ENCODE measurements at places on chromosomes 7 and 10.

DNA sequence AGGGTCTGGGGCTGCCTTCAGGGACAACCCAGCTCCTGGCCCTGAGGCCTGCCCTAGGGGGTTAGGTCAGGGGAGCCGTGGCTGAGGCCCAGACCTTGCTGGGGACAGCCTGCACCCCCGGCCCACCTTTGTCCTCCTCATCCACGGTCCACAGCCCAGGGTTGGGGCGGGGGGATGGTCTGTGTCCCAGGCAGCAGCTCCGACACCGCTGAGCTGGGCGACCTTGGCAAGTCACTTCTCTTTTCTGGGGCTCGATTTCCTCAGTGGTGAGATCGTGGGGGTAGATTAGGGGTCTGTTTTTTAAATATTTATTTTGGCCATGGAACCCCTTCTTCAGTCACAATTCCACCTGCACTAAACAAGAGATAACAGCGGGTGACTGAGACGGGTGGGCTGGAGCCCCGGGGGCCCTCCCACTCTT is 30.9 kb downstream of the DNAJB12 start:
- no peak for DNase-seq

GRCh38 chr7:69429911-69430383 is 168.3 kb upstream of the AUTS2 start:
- no peak for DNase-seq

DNA sequence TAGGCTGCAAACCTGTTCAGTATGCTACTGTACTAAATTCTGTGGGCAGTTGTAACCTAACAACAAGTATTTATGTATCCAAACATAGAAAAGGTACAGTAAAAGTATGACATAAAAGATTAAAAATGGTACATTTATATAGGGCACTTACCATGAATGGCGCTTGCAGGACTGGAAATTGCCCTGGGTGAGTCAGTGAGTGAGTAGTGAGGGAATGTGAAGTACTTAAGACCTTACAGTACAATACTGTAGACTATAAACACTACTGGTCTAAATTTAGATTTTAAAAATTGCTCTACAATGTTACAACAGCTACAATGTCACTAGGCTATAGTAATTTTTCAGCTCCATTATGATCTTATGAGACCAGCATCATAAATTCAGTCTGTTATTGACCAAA is 146.0 kb upstream of the GNAI1 start:
- DNase-seq, result no peak

- DNase-seq, result no peak
Measured at GRCh38 chr10:14880229-14880628, 1.6 kb downstream of the SUV39H2 start.

DNA sequence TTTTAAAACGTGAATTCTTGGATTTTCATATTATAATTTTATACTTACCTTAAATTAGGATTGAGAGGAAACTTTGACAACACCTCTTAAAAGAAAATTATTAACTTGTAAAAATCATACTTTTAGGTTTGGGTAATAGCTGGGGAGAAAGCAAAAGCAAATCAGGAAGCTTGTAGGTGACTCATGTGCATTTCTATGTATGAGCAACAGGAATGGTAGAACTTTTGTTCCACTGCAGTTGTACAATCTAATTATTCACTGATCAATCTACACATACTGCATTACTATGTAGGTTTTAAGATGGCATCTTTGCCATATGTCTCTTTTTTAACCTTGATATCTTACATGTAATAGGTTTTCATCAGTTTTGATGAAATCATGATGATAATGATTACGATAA is 223.2 kb downstream of the PRKG1 start:
- no peak for DNase-seq

- no peak for DNase-seq
Measured at GRCh38 chr7:152351168-152351567, 84.6 kb downstream of the KMT2C start.

- no peak for DNase-seq
Measured at GRCh38 chr10:3465406-3465891, 292.9 kb upstream of the PITRM1 start.

DNA sequence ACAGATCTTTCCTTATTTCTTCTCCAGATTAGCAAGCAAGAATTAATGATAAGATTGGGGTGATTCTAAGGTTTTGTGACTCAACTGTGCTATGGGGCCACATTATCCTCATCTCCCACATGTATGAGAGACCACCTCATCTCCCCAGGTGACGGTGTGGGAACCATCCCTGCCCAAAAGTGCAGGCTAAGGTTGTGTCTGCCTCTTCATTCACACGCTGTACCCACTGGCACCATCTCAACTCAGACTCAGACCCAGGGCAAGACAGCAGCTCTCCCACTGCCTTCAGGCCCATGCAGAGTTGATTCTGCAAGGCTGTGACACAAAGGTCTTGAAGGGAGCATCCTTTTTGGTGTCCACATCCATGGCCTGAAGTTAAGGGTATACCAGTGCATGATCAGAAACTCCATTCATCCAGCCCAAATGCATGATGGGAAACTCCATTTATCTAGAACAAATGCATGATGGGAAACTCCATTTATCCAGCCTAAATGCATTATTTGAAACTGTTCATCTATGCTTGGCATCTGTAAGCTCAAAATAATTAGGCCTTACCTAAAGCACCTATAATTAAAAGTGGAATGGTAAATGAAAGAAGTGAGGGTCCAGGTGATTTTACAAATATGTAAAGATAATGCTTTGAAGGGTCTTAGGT is 99.4 kb downstream of the TCERG1L start:
- no peak for DNase-seq

- DNase-seq, result no peak
Measured at GRCh38 chr10:124305131-124305530, 113.6 kb downstream of the OAT start.

GRCh38 chr7:17912536-17913235 is 27.6 kb downstream of the SNX13 start:
- DNase-seq, result no peak

DNA sequence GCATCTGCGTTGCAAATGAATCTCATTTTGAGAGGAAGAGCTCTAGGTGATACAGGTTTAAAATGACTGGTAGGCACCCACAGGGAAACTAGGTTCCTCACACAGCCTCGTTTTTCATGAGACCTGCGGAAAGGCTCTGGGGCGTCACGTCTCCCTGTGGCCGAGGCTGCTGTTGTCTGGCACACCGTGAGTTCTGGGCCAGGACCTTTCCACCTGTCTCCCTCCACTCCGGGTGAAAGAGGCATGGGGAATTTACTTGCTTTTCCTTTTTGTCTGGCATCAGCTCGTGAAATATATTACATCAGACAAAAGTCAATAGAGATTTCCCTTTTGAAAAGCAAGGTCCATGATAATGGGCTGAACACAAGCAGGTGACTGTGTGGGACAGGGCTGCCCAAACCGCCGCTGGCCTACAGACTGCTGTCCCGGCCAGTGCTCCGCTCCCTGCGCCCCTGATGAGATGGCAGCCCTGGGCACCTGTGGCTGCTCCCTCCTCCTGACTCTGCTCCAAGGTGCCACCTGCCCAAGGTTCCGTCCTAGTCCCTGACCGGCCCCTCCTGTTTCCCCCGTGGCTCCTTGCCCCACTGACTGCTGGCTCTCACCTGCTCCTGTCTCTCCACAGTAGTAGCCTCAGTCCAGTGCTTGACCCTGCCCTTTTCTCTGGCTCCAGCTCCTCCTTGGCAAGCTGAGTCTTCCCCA is 109.6 kb downstream of the NKX6-2 start:
- DNase-seq, result no peak

DNA sequence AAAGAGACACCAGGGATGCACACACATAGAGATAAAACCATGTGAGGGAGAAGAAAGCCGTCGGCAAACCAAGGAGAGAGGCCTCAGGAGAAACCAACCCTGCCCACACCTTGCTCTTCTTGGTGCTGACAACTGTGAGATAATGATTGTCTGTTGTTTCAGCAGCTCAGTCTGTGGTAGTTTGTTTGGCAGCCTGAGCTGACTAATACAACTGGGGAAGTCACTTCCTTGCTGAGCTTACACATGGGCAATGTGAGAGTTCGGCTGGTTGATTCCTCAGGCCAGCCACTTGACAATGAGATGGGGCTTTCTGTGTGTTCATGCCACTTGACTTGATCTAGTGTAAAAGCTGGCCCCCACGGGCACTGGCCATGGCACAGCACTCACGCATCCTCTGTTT is 271.8 kb downstream of the ABCA13 start:
- DNase-seq, result no peak

DNA sequence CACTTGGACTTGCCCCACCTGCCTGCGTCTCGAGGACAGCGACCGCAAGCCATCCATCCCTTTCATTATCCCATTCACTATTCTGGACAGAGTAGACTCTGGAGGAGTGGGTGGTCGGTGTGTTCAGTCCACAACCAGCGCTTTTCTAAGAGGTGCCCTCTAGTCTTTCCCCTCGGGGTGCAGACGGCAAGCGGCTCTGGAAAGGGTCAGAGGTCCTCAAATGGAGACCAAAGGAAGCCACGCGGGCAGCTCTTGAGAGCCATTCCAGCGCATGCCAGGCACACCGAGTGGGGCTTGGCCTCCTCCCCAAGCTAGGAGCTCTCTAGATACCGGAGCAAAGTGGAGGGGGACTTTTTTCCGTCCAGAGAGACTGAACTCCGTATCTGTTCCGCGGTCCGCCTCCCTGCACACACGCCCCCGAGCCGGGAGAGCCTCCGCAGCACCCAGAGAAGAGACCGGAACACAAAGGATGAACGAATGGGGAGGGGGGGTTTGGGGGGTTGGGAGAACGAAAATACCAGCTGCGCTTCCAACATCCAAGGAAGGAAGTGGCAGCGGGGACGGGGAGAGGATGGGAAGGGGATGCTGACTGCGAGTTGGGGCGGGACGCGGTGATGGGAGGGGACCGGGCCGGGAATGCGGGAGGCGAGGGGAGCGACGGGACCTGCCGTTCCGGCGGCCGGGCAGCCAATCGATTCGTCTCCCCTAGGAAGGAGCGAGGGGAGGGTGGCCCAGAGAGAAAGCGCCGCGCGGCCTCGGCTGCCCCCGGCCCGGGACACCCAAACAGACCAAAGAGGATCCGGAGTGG is 515 bp downstream of the GSDME start:
- no peak for DNase-seq

DNA sequence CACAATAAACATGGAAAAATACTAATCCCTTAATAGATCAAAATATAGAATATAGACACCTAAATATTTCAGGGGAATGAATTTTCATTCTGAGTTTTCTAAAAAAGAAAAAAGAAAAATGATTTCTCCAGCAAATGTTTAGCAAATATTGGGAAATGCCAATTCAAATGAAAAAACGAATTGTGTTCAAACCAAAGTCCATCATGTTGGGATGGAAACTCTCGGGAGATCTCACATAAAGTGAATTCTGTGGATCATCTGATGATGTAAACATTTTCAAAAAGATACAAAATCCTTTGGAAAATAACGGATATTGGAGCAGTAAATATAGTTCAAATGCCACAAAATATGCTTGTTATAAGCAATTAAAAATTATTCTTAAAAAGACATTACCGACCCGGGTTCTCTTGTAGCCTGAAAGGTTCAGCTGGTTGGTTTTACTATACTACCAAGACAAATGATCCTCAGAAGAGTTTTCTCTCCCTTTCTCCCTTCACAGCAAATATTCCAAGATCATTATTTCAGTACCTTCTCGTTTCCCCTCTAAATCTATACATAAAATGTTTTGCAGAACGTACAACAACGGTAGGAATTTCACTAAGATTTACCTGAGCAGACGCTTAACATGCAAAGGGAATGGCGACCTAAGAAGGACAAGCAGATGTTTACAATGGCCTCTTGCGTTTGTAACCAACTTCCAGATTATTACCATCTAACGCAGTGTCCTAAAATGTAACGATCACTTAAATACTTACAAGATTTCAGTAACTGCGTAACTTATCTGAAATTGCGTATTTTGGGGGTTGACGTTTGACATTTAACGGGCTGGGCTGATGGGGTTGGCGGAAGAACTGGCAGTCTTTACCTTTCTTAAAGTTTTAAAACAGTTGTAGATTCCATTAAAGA is 2.5 kb downstream of the HOXA13 start:
- DNase-seq, result no peak

DNA sequence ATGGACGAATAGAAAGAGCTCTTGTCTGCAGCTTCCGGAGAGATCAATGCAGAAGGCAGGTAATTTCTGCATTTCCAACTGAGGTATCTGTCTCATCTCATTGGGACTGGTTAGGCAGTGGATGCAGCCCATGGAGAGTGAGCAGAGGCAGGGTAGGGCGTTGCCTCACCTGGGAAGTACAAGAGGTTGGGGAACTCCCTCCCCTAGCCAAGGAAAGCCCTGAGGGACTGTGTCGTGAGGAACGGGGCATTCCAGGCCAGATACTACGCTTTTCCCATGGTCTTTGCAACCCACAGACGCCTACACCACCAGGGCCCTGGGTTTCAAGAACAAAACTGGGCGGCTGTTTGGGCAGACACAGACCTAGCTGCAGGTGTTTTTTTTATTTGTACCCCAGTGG is 186.3 kb downstream of the ETV1 start:
- no peak for DNase-seq

DNA sequence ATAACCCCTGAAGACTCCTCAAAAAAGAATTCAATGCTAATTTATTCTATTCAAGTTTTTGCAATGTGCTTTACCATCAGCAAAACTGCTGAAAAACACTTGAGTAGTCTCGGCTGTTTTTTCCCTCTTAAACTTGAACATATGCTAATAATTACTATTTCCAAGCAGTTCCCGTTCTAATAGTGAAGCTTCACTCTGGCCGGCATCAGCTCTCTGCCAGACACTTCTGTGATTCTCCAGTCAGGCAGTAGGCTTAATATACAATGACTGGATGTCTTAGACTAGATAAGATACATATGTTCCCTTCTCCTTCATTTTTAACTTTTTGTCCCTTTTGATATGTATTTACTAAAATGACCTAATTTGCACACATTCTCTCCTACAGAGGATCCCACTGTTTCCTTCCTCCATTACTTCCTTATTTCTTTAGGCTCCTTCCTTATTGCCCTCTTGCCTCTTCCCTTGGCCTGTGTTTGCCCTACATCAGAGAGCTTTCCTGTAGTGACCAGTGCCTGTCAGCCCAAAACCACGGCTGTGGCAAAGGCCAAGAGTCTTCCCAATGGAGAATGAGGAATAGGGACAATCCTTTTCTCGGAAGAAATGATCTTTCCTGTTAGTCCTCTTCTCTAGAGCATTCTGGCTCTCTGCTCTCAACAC is 23.5 kb downstream of the HEPACAM2 start:
- DNase-seq, result no peak

DNA sequence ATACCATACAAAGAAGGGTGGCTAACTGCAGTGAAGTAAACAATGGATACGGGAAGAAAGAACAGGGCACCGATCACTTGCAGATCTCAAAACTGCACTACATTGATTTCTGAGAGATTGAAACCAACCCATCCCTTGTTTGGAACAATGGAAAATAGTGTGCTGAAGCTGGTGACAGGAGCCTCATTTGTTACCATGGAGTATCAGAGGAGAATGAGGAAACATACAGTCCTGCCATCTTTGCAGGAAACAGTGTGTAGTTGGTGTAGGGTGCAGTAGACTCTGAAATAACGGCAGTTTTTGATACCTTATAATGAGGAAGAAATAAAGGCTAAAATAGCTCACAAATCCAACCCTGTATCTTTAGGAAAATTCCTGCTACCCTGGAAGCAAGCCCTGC is 118.5 kb downstream of the ARHGAP21 start:
- no peak for DNase-seq

- no peak for DNase-seq
Measured at GRCh38 chr10:60192946-60193345, 196.7 kb downstream of the ANK3 start.
